ENCODE measurements at places on chromosomes 3 and 15.

DNA sequence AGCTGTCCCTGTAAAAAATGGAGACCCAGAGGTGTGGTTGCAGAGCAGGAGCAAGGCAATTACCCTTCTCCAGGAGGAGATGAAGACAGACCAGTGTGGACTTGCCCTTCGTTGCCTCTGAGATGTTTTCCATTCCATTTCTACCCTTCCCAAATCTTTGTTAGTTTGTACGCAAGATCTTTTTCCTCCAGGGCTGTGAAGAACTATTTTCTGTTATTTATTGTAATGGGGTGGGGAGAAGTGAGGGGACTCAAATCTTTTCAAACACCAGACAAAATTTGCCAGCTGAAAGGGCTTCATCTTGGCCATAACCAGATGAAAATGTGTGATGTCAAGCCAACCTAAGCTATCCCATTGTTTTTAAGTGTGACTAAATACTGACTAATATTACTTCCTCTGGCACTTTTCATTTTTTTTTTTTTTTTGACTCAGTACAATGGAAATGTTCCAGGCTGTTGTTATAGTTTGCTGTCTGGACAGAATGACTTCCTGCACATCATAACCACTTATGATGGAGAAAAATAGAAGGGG, 271.3 kb upstream of the TPRG1 start:
- no peak for DNase-seq

GRCh38 chr15:57321973-57322601, 54.2 kb upstream of the CGNL1 start:
- no peak for DNase-seq

DNA sequence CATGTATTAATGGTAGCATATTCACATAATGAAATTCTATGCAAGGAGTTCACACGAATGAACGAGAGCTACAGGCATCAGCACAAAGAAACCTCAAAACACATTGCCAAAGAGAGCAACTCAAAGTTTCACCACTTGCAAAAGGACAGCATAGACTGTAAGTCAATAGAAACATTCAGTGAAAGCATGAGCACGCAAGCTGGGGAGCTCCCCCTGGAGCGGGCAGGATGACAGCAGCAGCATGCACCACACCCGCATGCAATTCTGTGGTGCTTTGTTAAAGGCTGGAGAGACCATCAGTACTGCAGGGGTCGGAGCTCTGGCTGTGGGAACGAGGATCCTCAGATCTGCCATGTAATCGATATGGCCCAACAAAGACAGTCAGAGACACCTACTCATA, 18.7 kb downstream of the OCA2 start:
- DNase-seq: no peak

DNA sequence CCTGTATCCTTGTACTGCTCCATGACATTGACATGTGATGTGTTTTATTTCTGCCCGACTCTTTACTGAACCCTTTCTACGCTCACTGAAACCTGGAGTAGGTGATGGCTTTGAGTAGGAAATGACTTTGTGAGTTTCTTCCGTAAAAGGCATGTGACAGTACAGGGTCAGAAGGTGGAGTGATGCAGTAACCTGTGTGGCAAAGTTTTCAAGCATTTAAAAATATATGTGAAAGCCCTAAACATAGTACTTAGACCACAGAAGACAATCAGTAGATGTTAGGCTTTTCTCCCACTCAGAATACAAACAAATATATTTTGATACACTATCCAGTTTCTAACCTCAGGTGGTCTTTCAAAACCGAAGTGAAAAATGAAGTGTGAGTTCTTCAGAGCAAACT, 31.3 kb upstream of the SACM1L start:
- DNase-seq: no peak

DNA sequence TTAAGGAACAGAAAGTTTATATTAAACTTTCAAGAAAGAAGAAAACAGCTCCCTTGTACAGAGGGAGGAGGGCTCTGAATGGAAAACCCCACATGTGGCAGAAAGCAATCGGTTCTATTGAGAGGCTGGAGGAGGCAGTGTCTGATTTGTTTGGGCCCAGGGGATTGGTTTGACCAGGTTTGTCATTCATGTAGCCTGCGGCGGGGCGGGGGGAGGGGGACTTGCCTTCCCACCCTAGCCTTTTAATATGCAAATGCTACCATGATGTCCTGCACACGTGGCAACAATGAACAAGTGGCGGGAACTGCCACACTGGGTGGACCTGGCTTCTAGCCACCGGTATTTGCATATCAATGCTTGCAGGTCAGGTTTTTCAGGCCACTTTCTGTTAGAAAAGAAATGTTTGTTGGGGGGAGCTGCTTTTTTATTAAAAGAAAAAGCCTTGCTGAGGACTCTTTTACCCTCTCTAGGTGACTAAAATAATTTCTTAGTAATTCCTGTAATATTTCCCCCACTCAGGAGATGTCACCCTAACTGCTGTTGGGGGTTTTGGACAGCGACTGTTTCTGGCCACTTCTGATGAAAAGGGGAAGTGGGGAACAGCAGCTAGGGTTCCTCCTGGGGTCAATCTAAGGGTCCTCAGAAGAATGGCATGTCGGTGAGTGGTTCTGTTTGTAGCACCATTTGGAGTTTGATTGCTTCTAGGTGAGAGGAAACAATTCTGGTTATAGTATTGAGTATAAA, 691.2 kb downstream of the TBL1XR1 start:
- no peak for DNase-seq

DNA sequence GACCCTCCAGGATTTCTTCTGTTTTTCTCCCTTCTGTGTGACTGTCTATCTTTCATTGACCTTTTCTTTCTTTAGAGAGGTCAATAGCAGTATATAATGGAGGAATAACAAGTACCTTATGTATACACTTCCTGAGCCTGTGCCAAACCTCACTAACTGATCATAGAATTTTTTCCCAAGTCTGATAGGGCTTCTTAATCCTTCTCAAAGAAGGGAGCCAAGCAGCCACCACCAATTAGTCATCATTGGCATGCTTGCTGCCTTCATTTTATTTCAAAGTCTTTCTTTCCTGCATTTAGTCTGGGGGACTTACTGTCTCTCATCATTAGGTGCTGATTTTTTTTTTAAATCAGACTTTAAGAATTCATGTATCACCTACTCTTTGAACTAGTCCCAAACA, 327.0 kb downstream of the FEZF2 start:
- DNase-seq: no peak

- peak; percentile 1 for DNase-seq
Observed at GRCh38 chr15:75725006-75725718, 12.5 kb upstream of the CSPG4 start.

DNA sequence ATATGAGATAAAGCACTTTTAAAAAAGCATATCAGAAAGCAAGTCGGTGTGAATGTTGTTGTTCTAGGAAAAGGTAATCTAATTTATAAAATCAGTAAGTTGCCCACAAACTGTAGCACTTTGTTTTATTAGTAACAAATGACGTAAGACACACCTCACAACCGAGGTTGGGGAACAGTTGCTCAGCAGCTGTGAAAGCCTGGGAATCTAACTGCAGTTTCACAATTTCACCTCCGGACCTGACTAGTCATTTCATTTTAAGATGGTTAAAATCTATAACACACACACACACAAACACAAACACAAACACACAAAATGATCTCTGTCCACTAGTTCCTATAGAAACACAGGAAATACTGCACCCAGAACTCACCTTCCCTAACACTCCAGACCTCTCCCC, 406.7 kb upstream of the NR2F2 start:
- no peak for DNase-seq

GRCh38 chr3:56107157-56107556, 361.1 kb downstream of the ERC2 start:
- DNase-seq: no peak

DNA sequence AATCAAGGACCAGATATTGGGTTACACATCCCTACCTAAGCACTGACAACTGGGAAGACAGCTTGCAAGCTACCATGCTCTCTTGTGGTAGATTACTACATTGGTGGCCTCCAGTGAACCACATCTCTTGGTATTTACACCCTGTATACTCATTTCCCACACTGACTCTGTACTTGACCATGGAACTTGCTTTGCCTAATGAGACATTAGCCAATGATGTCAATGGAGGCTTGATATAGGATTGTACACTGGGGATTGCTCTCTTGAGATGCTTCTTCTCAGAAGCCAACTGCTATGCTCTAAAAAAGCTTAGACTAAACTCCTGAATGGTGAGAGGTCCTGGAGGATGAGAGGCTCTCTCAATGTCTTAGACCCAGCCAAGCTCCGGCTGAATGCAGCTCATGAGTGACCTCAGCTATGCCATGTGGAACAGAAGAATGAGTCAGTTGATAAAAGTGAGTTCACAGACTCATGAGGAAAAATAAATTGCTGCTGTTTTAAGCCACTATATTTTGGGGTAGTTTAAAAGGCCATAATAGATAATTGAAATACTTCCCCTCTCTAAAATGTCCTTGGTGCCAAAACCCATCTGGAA, 61.5 kb upstream of the GALNT15 start:
- no peak for DNase-seq

DNA sequence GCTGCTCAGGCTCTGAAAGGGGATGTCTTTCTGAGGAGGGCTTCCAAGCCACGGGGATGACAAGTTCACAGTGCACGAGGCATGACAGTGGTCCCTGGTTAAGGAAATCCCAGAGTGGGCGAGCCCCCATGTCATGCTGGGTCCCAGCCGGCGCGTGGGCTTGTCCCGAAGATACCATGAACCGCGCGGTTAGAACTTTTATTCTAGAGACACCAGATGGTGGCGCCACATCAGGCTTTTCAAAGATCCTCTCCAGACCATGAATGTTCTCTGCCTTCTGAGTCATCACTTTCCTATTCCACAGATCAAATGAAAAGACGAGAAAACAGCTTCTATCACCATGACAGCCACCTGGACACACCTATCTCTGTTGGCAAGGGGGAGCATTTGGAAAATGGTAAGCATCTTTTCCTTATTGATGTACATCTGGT, 227.8 kb upstream of the LYSMD4 start:
- DNase-seq: no peak

GRCh38 chr3:115498421-115498820, 124.9 kb upstream of the GAP43 start:
- DNase-seq: no peak

- DNase-seq: no peak
Observed at GRCh38 chr3:140242818-140243276, 307.9 kb downstream of the CLSTN2 start.

- no peak for DNase-seq
Observed at GRCh38 chr15:38514601-38515000, 50.0 kb downstream of the RASGRP1 start.

GRCh38 chr3:26068890-26069289, 279.0 kb downstream of the OXSM start:
- no peak for DNase-seq

DNA sequence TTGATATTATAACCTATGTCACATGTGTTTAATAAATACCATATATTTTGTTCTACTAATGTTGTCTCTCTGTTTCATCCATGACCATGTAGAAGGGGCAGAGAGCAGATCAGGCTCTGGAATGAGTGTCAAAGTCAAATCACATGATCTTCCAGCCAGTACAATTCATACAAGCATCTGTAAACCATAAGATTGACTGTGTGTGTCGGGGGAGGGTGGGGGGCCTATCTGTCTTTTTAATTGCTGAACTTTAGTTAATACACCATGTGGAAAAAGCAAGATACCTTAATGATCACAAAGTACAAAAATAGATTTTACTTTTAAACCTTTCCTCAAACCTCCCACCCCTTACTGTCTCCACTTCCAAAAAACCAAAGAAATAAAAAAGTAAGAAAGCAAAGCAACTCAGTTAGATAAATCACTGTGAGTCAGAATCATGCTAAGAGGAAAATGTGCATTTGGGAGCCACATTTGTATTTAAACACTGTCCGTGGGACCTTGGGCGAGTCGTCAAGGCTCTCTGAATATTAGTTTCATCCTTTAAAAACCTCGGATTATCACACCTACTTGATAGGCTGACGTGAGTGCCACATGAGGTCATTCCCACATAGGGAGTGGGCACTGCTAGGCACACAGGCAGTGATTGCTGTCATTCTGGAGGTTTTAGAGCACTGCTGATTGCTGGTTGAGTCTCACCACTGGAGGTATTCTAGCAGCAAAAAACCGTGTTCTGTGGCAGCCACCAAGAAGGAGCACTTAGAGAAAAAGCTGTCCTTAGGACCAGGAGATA, 21.0 kb upstream of the POLR2M start:
- DNase-seq: no peak

- DNase-seq: peak; percentile 37
Observed at GRCh38 chr15:78195735-78196201, 38.6 kb downstream of the ACSBG1 start.

- DNase-seq: peak; percentile 77
Observed at GRCh38 chr15:64046421-64047153, at the start of gene DAPK2. Gene DAPK2 (minus strand): TSS chr15:64046485. CDS start chr15:64040261, 6,224 bp downstream.

DNA sequence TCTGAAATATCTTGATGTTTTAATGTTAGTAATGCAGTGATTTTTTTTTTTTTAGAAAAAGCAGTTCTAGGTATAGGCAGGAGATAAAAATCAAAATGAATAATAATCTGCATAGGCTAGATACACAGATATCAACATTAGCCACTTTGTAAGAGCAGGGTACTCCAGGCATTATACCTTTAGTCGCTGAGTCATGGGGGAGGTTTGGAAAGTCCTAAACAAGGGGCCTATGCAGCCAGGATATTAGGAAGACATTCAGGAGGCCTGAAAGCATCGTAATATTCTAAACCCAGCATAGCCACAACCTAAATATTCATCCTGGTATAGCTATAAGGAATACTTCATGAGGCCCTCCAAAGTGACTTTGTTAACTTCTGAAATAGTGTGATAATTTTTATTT, 258.1 kb upstream of the NECTIN3 start:
- no peak for DNase-seq

- no peak for DNase-seq
Observed at GRCh38 chr15:34347951-34348638, 5.0 kb downstream of the NUTM1 start.

DNA sequence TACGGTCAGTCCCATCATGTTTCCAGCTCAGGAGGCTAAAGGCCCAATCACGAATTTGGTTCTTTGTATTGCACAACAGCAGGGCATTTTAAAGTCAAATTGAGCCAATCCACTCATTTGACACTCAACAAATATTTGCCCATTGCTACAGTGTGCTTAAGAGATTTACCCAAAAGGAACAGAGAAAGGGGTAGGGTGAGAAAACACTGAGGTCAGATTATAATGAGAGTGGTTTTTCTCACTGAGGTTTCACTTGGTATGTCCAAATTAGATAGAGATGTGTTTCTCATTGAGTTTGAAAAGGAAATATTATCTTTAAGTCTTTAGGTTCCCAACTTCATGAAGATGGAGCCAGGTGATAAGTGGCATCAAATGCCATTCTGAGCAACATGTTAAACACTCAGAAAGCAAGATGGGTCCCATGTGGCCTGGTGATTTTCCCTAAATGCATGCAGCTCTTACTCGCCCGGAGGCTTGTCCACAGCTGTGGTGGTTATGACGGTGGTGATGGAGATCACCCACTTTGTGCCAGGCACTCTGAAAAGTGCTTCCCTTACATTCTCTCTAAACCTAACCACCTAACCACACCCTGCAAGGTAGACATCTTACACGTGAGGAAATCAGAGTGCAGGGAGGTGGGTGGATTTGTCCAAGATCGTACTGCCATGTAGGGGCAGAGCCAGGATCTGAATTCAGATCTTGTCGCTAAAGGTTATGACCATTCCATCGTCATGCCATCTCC, 31.2 kb upstream of the USP3 start:
- DNase-seq: no peak

- DNase-seq: no peak
Observed at GRCh38 chr15:50046159-50046558, 72.9 kb downstream of the ATP8B4 start.

- no peak for DNase-seq
Observed at GRCh38 chr3:187924651-187925050, 179.4 kb upstream of the BCL6 start.

- DNase-seq: no peak
Observed at GRCh38 chr3:191373327-191373726, 43.0 kb upstream of the UTS2B start.
